Astrocyte of the spinal cord (primary cell): ENCODE measurements at places on chromosomes 7 and 10.

GRCh38 chr10:54728511-54728910 is 72.5 kb downstream of the PCDH15 start:
- DNase-seq = no peak

GRCh38 chr7:138245682-138246081 is 169.4 kb downstream of the AKR1D1 start:
- no peak for DNase-seq

DNA sequence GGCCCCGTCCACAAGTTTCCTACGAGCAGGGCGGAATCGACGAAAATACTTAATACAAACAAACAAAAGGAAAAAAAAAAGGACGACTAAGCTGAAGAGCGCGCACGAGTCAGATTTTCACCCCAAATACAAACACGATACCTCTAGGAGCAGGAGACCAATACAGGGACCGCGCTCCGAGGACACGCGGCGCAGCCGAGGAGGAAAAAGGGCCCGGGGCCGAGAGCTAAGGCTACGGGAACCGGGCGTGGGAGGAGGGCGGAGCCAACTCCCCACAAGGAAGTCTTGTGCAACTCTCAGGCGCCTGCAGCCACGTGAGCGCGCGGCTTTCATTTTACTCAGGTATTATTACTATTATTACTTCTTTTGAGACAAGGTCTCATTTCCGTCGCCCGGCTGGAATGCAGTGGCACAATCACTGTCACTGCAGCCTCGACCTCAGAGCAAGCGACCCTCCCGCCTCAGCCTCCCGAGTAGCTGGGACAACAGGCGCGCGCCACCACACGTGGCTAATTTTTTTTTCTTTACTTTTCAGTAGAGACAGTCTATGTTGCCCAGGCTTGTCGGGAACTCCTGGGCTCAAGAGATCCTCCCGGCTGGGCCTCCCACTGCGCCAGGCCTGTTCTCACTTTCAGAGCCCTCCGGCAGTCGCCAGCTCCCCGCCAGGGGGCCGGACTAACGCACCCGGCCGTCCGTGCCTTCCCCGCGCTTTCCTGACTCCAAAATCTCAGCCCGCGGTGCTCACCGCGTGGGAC is 1.2 kb downstream of the HNRNPF start:
- DNase-seq = peak; percentile 89

DNA sequence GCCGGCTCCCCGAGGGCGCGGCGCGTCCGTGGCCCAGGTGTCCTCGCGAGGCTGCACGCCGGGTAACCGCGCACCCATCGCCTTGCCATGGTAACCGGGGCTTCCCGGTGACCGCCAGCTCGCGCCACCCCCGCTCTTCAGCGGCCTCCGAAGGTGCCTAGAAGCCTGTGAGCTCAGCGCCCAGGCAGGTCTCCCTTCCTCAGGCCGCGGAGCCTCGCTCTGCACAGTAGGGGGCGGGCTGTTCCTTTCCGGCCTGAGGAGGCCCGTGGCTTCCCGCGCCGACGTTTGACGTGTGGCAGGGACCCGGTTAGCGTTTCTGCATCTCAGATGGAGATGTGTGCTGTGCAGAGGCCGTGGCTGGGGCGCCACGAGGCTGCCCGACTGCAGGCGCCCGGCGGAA is 117.1 kb downstream of the DYNC2I1 start:
- no peak for DNase-seq

GRCh38 chr10:107701943-107702342 is 537.4 kb upstream of the SORCS1 start:
- no peak for DNase-seq

GRCh38 chr10:16905320-16905719 is 88.1 kb upstream of the RSU1 start:
- DNase-seq = peak; percentile 28

DNA sequence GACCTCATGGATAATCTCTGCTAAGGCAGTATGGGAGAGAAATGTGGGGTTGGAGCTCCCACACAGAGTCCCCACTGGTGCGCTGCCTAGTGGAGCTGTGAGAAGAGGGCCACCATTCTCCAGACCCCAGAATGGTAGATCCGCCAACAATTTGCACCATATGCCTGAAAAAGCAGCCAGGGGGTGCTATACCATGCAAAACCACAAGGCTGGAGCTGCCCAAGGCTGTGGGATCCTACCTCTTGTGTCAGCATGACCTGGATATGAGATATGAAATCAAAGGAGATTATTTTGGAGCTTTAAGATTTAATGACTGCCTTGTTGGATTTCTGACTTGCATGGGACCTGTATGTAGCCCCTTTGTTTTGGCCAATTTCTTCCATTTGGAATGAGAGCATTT is 27.0 kb upstream of the SAMD9L start:
- DNase-seq = no peak

DNA sequence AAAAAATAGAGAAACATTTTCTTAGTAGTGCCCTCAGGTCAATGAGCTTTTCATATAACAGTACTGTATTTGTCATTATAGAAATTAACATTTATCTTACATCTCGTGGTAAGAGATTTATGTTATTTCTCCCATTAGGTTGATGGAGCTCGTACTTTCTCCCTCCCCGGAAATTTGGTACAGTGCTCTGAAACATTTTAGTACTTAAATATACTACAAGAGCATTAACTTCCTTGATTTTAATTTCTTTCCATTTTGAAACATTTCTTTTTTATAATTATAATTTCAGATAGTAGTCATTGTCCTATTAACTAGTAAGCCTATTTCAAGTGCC is 205.4 kb downstream of the MBL2 start:
- DNase-seq = no peak

DNA sequence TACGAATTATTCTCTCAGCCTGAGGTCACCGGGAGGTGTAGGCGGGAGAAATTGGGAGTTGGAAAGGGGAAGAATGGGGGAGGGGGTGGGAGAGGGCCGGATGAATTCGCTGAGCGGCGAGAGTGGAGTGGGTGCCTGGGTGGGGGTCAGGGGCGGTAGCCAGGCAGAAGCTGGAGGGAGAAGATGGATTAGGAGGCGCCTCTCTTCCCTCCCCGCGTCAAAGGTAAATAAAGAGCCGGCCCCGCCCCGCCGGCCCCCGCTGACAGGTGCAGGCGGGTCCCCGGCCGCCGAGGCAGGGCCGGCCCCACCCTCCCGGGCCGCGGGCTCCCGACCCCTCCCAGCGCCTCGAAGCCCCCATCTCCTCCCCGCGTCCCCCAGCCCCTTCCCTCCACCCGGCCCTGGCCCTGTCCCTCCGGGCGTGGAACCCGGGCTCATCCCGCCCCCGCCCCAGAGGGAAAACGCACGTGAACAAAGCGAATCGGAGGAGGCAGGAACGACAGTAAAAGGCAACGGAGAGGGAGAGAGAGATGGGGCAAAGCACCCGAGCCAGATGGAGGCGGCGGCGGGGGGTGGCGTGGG is 872 bp downstream of the FAM131B start:
- DNase-seq = no peak

- no peak for DNase-seq
Observed at GRCh38 chr10:77717336-77717735, 79.7 kb upstream of the KCNMA1 start.

- no peak for DNase-seq
Observed at GRCh38 chr10:49571388-49571787, 32.5 kb upstream of the ERCC6 start.

DNA sequence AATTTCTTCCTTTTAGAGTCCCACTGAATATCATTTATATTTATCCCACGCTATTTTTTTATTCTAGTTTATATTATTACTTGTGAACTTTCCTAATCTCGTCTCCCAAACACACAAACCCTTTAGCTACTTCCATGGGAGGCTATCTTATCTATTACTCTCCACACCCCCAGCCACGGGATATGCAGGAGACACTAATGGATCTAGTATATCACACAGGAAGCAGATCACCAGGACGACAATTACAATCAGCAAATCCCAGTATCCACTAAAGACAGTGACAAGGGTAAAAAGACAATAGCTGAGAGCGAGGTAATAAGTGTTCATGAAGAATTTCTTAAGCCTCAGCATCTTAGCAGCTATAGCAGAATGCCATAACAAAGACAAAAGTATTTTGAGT is 3.8 kb upstream of the AKR1E2 start:
- DNase-seq = no peak

GRCh38 chr7:81583882-81584533 is 185.8 kb downstream of the HGF start:
- DNase-seq = no peak

DNA sequence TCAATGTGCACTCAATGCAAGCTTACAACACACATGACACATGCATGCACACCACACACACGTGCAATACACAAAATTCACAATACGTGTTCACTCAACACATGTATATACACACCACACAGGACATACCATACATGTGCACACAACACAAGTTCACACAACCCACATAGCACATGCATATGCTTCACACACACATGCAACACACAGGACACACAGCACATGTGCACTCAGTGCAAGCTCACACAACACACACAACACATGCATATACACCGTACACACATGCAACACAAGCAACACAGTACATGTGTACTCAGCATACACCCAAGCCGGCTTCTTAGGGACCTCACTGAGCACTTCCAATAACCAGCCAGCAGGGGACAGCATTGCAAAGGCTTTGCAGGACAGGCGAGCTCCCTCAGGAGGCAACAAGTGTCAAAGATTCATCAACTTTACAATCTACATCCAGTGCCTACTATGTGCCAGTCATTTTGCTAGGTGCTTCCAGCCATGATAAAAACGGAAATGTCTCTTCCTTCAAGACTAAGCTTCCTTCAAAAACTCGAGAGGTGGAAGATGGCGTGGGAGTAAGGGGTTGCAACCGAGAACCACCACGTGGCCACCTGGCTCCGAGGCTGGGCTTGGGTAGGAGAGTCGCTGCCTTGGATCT is 61.1 kb downstream of the JCAD start:
- peak; percentile 84 for DNase-seq

DNA sequence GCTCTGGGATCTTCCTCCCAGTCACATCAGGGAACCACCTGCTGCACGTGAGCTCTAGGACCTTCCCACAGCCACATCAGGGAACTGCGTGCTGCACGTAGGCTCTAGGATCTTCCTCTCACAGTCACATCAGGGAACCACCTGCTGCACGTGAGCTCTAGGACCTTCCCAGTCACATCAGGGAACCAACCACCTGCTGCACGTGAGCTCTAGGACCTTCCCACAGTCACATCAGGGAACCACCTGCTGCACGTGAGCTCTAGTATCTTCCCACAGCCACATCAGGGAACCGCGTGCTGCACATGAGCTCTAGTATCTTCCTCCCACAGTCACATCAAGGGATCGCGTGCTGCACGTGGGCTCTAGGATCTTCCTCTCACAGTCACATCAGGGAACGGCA is 229.7 kb downstream of the DIP2C start:
- no peak for DNase-seq

DNA sequence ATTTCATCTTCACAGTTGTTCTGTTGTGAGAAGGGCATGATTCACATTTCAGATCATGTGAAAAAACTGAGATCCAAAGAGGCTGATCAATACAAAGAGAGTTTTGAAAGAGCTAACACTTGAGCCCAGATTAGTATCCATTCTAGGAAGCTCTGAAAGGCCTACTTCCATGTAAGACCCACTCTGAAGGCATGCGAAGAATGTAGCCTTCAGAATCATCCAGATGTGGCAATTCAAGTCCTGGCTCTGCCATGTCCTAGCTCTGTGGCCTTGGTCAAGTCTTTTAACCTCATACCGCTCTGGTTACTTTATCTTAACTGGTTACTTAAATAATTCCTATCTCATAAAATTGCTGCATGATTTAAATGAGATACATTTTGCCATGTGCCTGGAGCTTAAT is 111.1 kb downstream of the FZD1 start:
- no peak for DNase-seq

DNA sequence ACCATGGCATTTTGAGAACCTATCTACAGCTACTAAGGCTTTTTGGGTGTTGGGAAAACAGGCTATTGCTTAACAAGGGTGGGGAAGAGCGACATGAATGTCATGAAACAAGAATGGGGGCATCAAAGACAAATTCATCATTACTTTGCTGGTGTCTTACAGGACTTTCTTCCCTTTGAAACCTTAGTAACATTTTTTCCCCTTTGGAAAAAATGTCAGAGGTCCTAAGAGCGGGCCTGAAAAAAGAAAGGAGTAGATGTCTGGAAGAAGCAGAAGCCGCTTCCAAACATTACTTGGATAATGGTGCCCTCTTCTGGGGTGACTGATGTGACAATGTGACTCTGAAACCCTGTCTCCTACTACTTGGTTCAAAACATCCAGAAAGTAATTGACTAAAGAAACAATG is 3.8 kb upstream of the DDX50 start:
- peak; percentile 74 for DNase-seq

DNA sequence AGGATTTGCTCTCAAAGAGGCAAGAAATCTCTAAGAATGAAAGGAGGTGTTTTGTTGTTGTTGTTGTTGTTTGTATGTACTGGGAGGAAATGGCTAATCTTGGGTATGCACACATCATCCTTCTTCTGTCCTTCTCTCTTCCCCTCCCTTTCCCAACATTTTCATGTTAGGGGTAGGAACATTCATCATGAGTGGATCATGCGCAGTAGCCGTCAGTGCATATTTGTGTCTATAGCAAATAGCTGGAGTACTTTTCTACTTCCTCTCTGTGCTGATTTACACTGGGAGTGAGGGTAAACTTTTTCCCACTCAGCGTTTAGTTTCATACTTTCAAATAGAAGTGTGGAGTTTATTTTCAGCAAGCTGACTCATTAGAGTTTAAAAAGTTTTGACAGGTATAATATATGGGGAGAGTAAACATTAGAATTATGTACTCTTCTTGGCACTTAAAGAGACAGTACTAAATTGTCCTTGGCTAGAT is 80.5 kb upstream of the PRKG1 start:
- DNase-seq = no peak

GRCh38 chr10:69383558-69383957 is 33.2 kb downstream of the TACR2 start:
- peak; percentile 43 for DNase-seq

- no peak for DNase-seq
Observed at GRCh38 chr10:79116801-79117723, 48.3 kb downstream of the ZMIZ1 start.

GRCh38 chr10:11446133-11446532 is 165.3 kb downstream of the USP6NL start:
- DNase-seq = no peak

DNA sequence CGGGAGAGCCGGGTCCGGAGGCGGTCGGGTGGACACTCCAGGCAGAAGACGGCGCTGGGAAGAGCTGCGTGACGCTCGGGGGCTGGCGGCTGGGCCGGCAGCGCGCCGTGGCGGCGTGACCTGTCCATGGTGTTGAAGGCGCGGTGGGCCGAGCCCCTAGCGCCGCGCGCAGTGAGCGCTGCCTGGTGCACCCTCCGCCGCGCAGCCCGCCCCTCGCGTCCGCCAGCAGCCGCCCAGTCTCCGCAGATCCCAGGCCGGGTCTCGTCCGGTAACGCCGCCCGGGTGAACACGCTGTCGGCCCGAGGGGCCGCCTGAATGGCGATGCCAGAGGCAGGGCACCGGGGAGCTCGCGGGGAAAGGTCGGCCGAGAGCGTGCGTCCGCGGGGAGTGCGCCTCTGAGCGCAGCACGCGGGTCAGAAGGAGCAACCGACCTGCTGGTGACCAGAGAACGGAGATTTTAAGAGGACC is 657 bp upstream of the TMEM178B start:
- DNase-seq = peak; percentile 54
